ENCODE measurements at places on chromosomes 13 and 19.

DNA sequence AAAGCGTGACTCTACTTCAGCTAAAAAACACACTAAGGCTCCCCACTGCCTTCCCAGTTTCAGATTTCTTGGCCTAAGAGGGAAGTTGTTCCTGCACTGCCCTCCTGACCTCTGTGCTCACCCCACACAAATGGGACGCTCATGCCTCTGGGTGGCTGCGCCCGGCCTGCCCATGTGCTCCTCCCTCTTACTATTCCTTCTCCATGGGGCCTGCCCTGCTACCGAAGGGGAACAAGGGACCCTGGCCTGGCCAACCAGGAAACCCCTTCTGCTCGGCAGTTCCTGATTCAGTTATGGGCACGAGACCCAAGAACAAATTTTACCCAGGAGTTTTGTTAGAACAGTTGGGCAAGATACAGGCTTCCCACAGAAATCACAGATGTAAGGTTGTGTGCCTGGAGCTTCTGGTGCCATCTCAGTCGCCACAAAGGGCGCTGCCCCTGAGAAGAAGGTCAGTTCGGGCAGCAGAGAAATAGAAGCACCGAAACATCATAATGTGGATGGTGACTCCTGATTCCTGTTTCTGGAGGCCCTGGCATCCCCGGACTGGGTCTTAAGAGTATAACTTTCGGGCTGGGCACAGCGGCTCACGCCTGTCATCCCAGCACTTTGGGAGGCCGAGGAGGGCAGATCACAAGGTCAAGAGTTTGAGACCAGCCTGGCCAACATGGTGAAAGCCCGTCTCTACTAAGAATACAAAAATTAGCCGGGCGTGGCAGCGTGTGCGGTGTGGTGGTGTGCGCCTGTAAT is 5.4 kb upstream of the PLPP2 start:
- H3K27me3 ChIP-seq: peaks cover 7% of the 10 kb centered on the region
- H3K36me3 ChIP-seq: peaks cover 7% of the 10 kb centered on the region
- H3K4me1 ChIP-seq: no peaks in the 10 kb centered on the region
- H3K27ac ChIP-seq: no peak overlapping the region
- DNase-seq: no peak

- peaks cover 16% of the 10 kb centered on the region for H3K4me1 ChIP-seq
- no peak for DNase-seq
- H3K27me3 ChIP-seq: peaks cover 5% of the 10 kb centered on the region
- H3K27ac ChIP-seq: peak overlapping the region; percentile 27
These were observed 19.9 kb downstream of the GAS6 start for GRCh38 chr13:113843864-113844556.

DNA sequence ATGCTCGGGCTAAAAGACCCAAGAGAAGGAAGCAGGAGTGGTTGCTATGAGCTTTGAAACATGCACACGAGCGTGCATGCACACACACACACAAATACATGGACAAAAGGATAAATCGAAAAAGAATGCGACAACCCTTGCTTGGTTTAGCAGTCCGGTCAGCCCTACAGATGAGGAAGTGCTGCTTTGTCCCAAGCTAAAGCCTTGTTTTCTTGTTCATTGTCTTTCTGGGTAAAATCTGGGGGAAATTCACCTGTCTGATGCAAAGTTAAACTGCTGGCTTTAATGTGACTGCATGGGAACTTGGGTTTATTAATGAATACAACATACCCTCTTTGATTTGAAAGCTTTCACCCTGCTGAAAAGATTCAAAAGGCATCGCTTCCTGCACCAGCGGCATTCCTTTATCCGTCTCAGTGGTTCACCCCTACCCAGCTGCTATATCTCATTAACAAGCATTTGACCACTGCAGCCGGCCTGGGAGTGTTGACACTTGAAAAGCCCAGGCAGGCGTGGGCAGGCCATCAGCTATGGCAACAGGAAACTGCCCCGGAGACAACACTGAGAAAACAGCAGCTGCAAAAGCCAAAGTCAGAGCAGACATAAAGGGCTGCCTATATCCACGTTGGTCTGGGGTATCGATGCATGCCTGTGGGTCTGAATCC is 301.7 kb downstream of the NDFIP2 start:
- peak overlapping the region; percentile 54 for H3K4me3 ChIP-seq
- H3K36me3 ChIP-seq: no peaks in the 10 kb centered on the region
- peak; percentile 71 for DNase-seq

- DNase-seq: no peak
- H3K27me3 ChIP-seq: peaks cover 1% of the 10 kb centered on the region
- H3K27ac ChIP-seq: no peak overlapping the region
- no peak overlapping the region for H3K4me3 ChIP-seq
These were observed 102.3 kb downstream of the GPC6 start for GRCh38 chr13:93328943-93329342.

DNA sequence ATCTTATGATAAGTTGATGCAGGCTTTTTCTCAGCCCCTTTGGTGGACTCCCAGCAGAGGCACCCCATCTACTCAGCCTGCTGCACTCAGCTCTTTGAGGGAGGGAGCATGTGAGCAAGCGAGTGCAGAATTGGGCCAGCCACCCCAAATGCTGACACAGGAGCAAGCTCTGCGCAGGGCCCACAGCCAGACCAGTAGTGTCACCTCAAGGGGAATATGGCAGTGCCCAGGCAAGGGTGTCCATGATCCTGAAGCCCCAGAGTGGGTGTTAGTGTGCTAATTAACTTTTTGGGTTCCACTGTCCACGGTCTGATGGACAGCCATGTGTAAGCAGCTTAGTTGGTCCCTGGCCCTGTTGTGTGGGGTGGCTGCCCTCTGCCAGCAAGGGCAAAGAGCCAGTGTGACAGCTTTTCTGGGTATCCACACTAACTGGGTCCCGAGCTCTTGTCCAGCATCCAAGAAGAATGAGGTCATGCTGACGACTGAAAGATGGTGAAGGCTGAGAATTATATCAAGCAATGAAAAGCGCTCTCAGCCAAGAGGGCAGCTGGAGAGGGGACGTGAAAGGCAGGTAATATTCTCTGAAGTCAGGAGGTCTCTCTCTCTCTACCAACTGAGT is 898.3 kb upstream of the PCDH9 start:
- no peak for DNase-seq
- no peak overlapping the region for H3K27ac ChIP-seq
- no peaks in the 10 kb centered on the region for H3K27me3 ChIP-seq
- H3K36me3 ChIP-seq: no peaks in the 10 kb centered on the region
- no peak overlapping the region for H3K4me3 ChIP-seq

DNA sequence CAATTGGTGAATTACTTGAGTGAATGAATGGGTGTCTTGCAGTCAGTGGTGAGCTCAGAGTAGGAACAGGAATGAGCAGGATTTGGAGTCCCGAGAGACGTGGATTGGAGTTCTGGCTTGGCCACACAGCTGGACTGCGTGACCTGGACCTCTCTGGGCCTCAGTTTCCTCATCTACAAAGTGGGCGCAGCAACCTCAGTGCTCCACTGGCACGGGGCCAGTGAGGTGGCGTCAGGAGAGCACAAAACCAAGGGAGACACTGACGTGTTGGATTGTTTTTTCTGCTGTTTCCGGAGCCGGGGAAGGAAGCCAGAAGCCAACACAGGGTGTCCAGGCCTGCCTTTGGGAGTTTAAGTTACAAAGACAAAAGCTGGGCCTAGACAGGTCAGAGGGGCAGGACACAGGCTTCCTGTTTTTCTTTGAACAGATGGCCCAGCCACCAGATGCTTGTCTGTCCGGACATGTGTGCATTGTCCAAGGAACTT is 6.5 kb upstream of the DOCK6 start:
- H3K4me3 ChIP-seq: no peak overlapping the region
- H3K36me3 ChIP-seq: peaks cover 3% of the 10 kb centered on the region
- H3K27me3 ChIP-seq: peaks cover 16% of the 10 kb centered on the region
- H3K27ac ChIP-seq: peak overlapping the region; percentile 99
- peaks cover 46% of the 10 kb centered on the region for H3K4me1 ChIP-seq
- DNase-seq: peak; percentile 77

- H3K4me3 ChIP-seq: no peak overlapping the region
- H3K36me3 ChIP-seq: no peaks in the 10 kb centered on the region
- no peak overlapping the region for H3K27ac ChIP-seq
- no peak for DNase-seq
These were observed 8.9 kb upstream of the TRPC4 start for GRCh38 chr13:37878496-37878895.

- peaks cover 9% of the 10 kb centered on the region for H3K4me1 ChIP-seq
- DNase-seq: no peak
- H3K27me3 ChIP-seq: peaks cover 22% of the 10 kb centered on the region
- H3K27ac ChIP-seq: peak overlapping the region; percentile 57
- no peak overlapping the region for H3K4me3 ChIP-seq
These were observed 16.6 kb upstream of the NPAS1 start for GRCh38 chr19:47002853-47003610.

DNA sequence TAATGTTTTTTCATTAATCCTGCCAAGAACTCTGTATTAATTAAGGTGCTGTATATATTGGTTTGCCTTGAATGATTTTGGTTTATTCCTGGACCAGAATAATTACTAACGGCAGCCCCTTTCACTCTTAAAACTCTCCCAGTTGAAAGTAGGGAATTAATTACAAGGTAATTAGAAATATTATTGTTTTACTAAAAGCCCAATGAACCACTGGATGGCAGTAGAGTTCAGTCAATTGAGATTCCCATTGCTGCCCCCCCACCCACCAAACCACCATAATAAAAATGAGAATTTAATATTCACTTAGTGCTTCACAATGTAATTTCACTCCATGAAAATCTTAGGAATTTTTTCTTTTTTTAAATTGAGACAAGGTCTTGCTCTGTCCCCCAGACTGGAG is 13.7 kb downstream of the WBP4 start:
- no peak overlapping the region for H3K4me3 ChIP-seq
- peak; percentile 19 for DNase-seq
- H3K4me1 ChIP-seq: peaks cover 8% of the 10 kb centered on the region
- peaks cover 41% of the 10 kb centered on the region for H3K36me3 ChIP-seq
- no peak overlapping the region for H3K27ac ChIP-seq

DNA sequence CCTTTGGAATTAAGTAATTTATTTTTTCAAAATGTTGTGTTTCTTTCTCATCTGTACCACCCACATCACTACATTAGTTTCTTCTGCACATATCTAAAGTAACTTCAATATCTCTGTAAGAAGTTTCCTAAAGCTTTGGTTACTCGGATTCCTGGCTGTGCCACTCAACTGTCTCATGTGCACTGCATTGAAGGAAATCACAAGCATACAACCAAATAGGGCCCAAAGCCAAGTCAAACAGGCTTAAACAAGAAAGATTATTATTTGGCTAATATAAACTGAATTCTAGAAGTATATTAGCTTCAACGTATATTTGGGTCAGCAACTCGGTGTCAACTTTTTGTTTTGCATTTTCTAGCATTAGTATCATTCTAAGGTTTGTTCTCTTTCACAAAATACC is 1647.6 kb upstream of the SPRY2 start:
- no peaks in the 10 kb centered on the region for H3K36me3 ChIP-seq
- peaks cover 2% of the 10 kb centered on the region for H3K27me3 ChIP-seq

- H3K27ac ChIP-seq: no peak overlapping the region
- peaks cover 3% of the 10 kb centered on the region for H3K27me3 ChIP-seq
- H3K36me3 ChIP-seq: no peaks in the 10 kb centered on the region
- DNase-seq: no peak
These were observed 71.1 kb downstream of the MZT1 start for GRCh38 chr13:72656357-72656756.

- H3K36me3 ChIP-seq: no peaks in the 10 kb centered on the region
- H3K4me1 ChIP-seq: peaks cover 11% of the 10 kb centered on the region
- H3K27ac ChIP-seq: no peak overlapping the region
- no peak overlapping the region for H3K4me3 ChIP-seq
- H3K27me3 ChIP-seq: peaks cover 1% of the 10 kb centered on the region
- no peak for DNase-seq
These were observed 86.5 kb downstream of the DACH1 start for GRCh38 chr13:71780546-71780945.

GRCh38 chr19:45340232-45340898 is at the start of gene KLC3:
KLC3 (plus strand) TSS chr19:45340750; CDS start chr19:45345542, 4,792 bp downstream.
- H3K36me3 ChIP-seq: no peaks in the 10 kb centered on the region
- H3K4me3 ChIP-seq: peak within 1 kb of the TSS; percentile 80
- H3K4me1 ChIP-seq: peaks cover 4% of the 10 kb centered on the region
- DNase-seq: peak; percentile 20

DNA sequence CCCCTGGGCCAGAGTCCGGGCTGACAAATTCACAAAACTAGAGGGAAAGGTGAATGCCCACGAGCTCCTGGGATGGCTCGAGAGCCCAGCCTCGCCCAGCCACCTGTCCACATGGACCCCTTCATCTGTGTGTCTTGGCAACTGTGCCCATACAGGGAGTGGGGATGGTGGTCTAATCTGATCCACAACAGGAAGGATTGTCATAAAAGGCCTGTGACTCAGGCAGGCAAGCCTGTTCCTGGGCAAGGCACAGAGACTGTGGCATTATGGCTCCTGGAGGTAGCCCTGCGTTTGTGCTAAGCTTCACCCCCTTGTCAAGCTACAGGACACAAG is 20.0 kb downstream of the CAPS start:
- no peak for DNase-seq
- H3K27me3 ChIP-seq: no peaks in the 10 kb centered on the region
- no peak overlapping the region for H3K27ac ChIP-seq
- H3K4me3 ChIP-seq: no peak overlapping the region
- peaks cover 19% of the 10 kb centered on the region for H3K36me3 ChIP-seq
- peaks cover 10% of the 10 kb centered on the region for H3K4me1 ChIP-seq
